Stimulated activated CD4-positive, alpha-beta T cell treated with anti-CD3 and anti-CD28 coated beads, Interleukin-15, amount 100 ng/mL, for 48 hours (primary cell): ENCODE measurements at places on chromosomes 4 and X.

DNA sequence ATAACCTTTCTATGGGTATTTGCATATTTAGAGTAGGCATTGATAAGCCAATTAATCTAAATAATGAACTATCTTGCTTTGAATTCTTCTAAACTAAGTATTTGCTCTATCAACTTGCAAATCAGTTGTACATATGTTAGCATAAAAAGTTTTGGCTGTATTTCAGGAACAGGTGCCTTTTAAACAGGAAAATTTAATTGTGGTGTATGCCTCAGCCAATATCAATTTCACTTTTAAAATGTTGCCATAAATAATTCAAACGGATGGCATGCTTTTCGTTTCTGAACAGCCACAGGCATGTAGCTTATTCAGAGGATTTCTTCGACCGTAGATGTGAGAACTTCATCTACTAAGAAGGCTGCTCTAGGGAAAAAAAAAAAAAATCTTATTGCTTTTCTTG lies 99.9 kb downstream of the DCLK2 start:
- no peak for DNase-seq

- no peak for DNase-seq
Measured at GRCh38 chr4:89588421-89588820, 248.5 kb downstream of the SNCA start.

- no peak for DNase-seq
Measured at GRCh38 chr4:109232681-109233080, 69.8 kb downstream of the COL25A1 start.

- DNase-seq: peak; percentile 30
Measured at GRCh38 chr4:26288355-26288909, 32.4 kb upstream of the RBPJ start.

- no peak for DNase-seq
Measured at GRCh38 chr4:22504447-22504846, 11.4 kb downstream of the ADGRA3 start.

DNA sequence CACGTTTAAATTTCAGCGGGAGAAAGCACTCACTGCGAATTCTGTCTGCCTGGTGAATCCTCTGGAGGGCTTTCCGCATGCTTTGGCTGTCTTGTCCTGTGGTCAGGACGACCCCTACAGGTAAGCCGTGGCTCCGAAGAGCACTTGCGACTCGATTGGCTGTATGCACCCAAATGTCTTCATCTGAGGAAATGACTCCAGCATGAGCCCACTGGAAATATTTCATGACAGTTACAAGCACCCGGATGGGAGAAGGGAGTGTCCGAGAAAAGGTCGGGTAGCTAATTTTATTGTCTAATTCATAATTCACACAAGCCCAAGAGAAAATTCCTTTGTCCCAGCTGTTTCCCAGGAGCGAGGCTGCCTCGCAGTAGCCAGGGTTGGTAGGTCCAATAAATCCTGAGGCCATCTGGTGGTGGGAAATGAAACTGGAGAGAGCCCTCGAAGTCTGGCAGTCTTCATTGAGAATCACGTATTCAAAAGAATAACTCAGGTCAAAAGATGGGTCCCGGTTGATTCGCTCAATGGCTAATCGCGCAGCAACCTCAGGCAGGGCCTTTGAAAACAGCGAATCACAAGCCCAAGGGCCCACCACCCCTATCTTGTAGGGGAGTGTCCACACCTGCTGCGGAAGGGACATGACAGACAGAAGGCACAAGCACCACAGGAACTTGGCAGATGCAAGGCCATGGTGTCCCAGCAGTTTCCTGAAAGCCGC lies 6.6 kb downstream of the GUCY2F start:
- no peak for DNase-seq

DNA sequence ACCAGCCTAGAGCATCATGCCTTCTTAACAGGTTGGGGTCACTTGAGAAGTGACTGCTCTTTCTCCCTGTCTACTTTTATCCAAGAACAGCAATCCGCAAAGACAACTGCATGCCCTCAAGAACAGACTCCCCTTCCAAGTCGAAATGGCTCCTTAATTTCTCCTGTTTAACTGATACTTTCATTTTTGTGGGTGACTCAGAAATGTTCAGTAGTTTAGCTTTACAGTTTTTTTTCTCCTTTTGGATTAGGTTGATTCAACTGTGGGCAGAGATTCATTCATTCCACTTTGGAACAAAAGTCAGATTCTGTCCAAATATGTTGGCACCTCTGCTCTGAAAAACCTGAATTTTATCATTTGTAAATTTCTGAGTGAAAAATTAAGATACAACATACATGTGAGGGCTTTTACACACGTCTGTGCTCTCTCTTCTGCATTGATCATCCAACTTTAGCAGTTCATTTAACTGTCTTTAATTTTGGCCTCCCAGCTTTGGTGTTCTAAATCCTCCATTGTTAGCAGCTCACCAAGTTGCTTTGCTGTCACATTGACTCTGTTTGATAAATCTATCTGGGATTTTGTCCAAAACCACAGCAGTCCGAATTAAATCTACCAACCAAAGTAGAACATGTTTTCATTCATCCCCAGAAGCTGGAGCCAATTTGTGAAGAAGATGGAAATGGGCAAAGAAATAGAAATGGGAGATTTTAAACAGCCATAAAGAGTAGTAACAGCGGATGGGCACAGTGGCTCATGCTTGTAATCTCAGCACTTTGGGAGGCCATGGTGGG lies 50.0 kb downstream of the HOPX start:
- no peak for DNase-seq

DNA sequence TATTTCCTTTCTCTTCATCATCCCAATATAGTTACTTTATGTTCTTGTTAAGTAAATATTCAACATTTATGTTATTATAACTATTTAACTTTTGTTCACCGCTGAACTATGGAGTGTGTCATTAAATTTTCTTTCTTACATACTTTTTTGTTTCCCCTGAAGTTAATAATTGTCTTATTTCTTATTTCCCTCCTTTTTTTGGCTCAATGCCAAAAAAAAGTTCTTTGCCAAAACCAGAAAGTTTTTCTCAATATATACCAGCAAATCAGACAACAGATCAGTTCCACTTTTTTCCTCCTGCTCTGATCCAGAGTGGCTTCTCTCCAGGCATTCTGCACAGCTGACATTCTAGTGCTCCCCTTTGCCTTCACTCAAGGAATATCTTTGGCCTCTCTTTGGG lies 187.0 kb upstream of the PPARGC1A start:
- DNase-seq: no peak

- DNase-seq: no peak
Measured at GRCh38 chr4:154005171-154005520, 216.3 kb upstream of the SFRP2 start.

- DNase-seq: no peak
Measured at GRCh38 chr4:38030023-38030422, 69.8 kb downstream of the PTTG2 start.

GRCh38 chr4:78418406-78418805 lies 133.2 kb upstream of the ANXA3 start:
- DNase-seq: no peak

DNA sequence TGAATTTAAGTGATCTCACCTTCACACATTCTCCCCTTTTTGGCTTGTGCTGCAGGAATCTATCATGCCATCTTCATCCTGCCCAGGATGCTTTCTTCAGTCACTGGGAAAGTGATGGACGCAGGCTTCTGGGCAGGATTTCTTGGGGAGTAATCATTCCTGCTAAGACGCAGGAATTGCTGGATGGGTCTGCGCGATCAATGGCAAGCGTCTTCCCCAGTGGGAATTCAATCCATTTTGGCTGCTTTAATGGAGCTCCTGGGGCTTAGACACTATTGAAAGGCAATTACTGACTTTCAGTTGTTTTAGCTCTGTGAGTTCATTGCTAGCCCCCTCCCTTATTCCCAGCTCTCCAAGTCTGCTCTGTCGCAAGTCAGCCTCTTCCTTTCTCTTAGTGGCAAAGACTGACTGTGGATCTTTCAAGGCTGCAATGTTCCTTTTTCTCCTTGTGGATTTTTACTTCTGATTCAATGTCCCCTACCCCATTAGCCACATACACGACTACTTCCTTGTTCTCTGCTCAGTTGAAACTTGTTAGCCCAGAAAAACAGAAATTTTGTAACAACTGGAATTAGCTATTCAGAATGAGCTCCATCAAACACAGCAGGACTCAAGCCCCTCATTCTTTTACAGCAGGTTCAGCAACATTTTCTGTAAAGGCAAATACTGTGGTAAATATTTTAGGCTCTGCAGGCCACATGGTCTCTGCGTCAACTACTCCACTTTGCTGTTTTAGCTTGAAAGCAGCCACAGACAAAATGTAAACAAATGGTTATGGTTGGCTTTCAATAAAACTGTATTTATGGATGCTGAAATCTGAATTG lies 154.9 kb downstream of the ASB9 start:
- DNase-seq: no peak

DNA sequence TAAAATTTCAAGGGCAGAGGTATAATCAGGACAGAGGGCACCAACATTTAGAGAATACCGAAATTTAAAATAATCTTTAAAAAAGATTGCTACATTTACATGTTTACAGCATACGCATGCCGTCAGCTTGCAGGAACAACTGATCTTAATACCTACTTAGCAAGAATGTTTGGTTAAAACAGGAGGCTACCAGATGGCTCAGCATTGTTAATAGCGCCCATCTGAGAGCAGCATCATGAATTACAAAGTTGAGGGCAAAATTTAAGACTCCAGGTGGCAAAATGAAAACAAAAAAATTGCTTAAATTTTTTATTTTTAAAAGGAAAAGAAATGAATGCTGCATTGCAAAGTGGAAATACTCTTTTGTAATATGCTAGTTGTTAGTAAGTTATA lies 241.3 kb downstream of the C4orf33 start:
- DNase-seq: no peak

DNA sequence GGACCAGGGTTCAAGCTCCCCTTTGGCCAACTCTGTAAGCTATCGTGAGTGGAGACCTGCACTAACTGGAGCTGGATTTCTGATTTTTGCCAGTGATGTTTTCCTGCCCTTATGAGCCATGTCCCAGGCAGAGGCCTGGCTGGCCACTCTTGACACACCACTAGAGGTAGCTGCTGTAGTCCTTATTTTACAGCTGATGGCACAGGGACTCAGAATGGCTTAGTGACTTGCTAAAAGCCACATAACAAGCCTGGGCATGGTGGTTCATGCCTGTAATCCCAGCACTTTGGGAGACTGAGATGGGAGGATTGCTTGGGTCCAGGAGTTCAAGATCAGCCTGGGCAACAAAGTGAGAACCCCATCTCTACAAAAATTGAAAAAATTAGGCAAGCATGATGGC lies 33.4 kb downstream of the CYTL1 start:
- DNase-seq: no peak

- no peak for DNase-seq
Measured at GRCh38 chr4:19177616-19178015, 1074.1 kb upstream of the SLIT2 start.

DNA sequence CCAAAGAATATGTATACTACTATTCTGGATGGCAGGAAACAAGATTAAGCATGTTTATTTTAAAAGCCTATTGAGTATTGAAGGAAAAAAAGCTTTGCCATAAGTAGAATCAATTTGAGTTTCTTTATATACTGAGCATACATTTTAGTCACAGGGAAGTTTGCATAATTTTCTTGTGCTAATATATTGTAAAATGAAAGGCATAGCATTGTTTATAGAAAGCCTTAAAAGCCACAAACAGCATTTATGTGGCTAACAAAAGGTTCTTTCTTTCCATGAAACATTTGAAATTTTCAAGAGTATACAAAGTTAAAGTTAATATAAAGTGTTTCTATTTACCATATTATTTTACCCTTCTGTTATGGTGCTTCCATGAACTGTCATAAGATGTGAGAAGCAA lies 1133.8 kb upstream of the PCDH10 start:
- no peak for DNase-seq

DNA sequence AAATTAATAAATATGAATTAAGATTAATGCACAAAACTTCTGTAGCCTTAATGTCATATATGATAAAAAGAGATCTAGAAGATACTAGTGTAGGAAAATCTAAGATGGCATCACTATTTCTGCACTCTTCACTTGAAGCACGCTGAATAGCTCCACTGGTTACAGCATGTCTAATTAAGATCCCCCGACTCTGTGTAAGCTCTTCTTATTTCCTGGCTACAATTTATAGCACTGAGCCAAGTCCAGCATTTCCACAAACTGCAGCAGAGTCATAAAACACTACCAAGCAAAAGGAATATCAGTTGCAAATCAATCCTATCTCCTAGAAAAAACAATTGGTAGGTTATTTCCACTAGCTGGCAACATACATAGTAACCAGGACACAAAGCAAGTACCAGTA lies 1.3 kb upstream of the CCNA2 start:
- DNase-seq: no peak

DNA sequence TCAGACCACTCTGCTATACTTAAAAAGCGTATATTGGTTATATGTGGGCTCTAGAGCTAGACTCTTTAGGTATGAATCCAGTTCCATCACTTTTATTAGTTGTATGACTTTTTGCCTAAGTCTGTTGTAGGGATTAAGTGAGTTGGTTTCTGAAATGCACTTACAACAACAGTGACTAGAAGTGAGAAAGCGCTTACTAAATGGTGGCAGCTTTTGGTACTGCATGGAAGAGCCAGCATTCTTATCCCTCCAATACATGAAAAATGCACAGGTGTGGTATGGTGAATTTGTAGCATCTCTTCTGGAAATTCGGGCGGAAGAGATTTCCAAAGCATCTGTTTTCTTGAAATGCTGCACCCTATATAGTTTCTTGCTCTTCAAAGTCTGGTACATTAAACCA lies 117.1 kb downstream of the SPANXA1 start:
- DNase-seq: no peak

DNA sequence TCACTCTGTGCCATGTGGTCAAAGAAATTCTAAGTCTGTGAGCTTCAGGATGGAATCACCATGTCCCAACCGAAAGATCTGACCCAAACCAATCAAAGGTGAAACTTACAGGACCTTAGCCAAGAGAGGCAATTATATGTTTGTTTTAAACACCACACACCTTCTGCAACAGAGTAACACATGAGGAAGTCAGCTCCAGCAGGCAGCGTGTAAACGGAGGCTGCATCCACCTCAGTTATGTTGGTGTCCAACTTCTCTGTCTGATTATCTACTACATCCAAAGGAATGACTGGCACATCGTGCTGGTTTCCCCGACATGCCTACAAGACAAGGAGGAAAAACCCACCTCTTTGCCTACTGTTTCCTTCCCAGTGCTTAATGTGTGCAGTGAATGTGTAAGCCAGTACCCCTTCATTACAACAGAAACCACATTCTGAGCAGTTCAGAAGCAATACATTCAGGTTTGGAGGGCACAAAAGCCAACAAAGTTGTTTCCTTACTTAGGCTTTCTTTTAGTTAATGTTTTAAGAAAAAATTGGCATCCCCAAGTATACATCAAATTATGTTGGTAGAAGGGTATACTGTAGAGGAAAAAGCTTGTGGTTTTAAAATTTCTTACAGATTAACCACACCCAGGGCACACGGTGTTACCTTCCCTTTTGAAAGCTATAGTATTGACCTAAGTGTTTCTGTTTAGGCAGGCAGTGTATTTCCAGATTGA lies 12.4 kb downstream of the CASP6 start:
- no peak for DNase-seq

GRCh38 chr4:125420526-125420925 lies 105.8 kb downstream of the FAT4 start:
- DNase-seq: no peak
